ENCODE measurements at places on chromosomes 5 and 9.

- no peak for DNase-seq
Measured at GRCh38 chr9:131798246-131798645, 58.4 kb upstream of the RAPGEF1 start.

DNA sequence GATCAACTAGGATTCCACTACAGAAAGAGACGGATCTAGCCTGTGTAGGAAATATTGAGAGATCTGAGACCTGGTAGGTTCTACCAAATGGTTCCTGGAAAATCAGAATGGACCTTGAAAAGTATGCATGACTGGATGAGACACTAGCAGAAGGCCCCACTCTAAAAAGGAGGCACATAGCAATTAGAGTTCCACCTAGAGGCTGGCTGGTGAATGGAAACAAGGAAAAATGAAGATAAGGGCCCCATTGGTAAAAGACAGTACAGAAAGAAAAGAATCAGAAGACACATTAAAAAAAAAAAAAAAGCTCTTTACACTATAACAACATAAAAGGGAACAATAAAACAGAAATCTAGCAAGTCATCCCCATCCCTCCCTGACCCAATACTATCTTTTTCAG is 518.5 kb downstream of the NR2F1-AS1 start:
- DNase-seq, result no peak

DNA sequence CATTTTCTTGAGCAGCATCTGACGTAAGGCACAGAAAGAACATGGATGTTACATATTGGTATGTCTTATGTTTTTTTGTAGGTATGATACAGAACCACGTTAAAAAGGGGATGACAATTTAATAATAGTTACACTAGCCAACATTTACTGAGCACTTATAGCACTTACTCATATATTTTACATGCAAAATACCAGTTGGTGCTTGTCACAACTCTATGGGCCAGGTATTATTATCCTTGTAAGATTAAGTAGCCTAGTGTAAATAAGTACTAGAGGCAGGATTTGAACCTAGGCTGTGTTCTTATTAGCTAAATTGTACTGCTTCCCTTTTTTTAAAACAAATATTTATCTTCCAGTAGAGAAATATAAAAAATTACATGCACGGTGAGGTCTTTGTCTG is 83.5 kb downstream of the RANBP17 start:
- no peak for DNase-seq

DNA sequence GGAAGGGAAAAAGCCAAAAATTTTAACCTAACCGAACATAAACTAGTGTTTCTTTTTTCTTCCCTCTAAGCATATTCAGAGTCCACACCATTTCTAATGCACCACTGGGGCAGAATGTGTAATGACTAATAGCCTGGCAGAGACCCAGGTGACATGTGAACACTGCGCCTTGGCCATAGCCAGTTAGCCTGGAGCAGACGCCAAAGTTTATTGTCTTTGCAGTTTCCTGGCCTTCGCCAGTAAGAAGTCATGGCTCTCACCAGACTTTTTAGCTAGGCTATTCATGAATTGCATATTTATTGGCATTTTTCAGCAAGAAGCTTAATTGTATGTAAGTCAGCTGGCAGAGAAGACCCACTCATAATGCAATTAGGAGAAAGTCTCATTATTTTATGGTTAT is 182.8 kb upstream of the SLC27A6 start:
- no peak for DNase-seq

Measured in mesenteric fat pad (tissue), 1 donor.